ENCODE measurements at places on chromosomes 12 and 14.

- no peak for DNase-seq
Observed at GRCh38 chr12:4135919-4136605, 137.5 kb upstream of the CCND2 start.

GRCh38 chr12:113138826-113139225 lies 3.3 kb upstream of the RASAL1 start:
- DNase-seq = no peak

- DNase-seq = no peak
Observed at GRCh38 chr12:109130297-109131153, 14.1 kb downstream of the ACACB start.

- no peak for DNase-seq
Observed at GRCh38 chr12:126998747-126999285, 1268.2 kb upstream of the TMEM132C start.
